ENCODE measurements at places on chromosomes 6 and 20. TPM values are rescaled to one million over a fixed set of nuclear protein-coding genes. Genes with fewer than 3 reads are reported as not detected.

DNA sequence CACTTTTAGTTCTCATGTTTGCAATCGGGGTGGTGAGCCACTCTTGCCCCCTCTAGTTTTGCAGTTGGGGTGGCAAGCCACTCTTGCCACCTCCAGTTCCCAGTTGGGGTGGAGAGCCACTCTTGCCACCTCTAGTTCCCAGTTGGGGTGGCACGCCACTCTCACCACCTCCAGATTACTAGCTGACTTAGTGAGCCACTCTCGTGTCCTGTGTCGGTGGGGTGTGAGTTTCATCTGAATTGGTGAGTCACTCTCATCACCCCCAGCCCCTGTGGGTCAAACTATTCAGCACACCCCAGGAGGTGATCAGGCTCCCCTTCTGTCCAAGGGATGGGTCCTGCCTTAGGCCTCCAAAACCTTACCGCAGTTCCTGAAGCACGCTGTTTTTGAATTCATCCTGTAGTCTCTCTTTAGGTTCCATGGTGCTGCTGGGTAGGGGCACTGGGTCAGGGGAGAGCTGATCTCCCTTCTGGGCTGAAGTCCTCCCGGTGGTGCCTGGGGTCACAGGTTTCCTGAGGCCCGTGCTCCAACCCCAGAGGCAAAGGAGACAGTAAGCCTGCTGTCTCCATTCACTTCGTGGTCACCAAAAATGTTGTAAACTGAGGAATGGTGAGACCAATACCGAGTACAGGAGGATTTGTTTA lies 224.2 kb upstream of the SYNCRIP start:
- no peaks in the 10 kb centered on the region for H3K36me3 ChIP-seq
- H3K4me3 ChIP-seq: no peak overlapping the region
- no peak for DNase-seq
- no peaks in the 10 kb centered on the region for H3K27me3 ChIP-seq
- no peaks in the 10 kb centered on the region for H3K4me1 ChIP-seq

SALL4 gene
- 41.0 TPM for total RNA-seq

- peak overlapping the region; percentile 97 for H3K4me3 ChIP-seq
- H3K4me1 ChIP-seq: peaks cover 28% of the 10 kb centered on the region
Measured at GRCh38 chr6:30613251-30614043, 3.6 kb downstream of the PPP1R10 start.

C20orf202 gene
- total RNA-seq: not detected

PTCHD4 gene
- total RNA-seq: 3.6 TPM

SLC22A16 gene
- total RNA-seq: not detected

TNF gene
- total RNA-seq: not detected

DNA sequence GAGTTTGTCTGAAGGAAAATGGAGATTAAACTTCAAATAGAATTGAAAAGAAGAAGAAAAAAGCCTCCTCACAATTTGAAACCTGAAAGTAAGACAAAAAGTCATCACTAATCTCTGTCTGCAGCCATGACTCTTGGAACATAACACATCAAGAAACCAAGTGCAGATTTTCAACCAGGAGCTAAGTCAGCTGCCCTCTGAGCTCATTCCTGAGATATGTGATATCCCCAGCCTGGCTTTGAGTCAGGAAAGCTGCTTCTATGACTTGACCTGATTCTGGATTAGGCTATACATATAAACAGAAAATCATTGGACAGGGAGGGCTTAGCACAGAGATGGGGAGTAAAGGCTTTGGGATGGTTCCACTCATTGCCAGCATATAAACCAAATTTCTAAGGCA lies 891.4 kb downstream of the TFAP2A start:
- H3K4me3 ChIP-seq: no peak overlapping the region
- no peaks in the 10 kb centered on the region for H3K4me1 ChIP-seq
- no peaks in the 10 kb centered on the region for H3K36me3 ChIP-seq
- DNase-seq: no peak
- H3K27me3 ChIP-seq: no peaks in the 10 kb centered on the region
- no peak overlapping the region for H3K27ac ChIP-seq

DEFB110 gene
- not detected for total RNA-seq

- H3K4me3 ChIP-seq: no peak overlapping the region
- H3K4me1 ChIP-seq: no peaks in the 10 kb centered on the region
- peaks cover 4% of the 10 kb centered on the region for H3K27me3 ChIP-seq
- H3K27ac ChIP-seq: no peak overlapping the region
- DNase-seq: no peak
- H3K36me3 ChIP-seq: no peaks in the 10 kb centered on the region
Measured at GRCh38 chr6:44339301-44339700, 3.1 kb upstream of the SPATS1 start.

Measured in glutamatergic neuron (in vitro differentiated cells).